WERI-Rb-1 (cell line): ENCODE measurements at places on chromosomes 3 and 15.

DNA sequence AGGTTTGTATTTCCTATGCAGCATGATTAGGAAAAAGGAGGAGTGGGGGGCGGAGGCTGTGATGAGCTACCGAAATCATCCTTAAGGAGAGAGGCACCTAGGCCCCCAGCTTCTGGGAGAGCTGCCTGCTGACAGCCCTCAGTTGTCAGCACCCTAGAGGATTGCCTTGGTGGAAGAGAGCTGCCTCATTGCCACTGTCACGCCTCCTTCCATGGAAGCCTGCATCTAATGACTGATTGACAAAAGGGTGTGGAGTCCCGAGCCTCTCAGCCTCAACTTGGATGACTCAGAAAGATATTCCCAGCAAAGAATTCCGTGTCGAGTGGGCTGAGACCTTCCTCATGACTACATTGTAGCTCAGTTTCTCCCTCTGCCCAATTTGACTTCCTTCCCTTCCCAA is 320.4 kb upstream of the PROK2 start:
- no peak for DNase-seq

DNA sequence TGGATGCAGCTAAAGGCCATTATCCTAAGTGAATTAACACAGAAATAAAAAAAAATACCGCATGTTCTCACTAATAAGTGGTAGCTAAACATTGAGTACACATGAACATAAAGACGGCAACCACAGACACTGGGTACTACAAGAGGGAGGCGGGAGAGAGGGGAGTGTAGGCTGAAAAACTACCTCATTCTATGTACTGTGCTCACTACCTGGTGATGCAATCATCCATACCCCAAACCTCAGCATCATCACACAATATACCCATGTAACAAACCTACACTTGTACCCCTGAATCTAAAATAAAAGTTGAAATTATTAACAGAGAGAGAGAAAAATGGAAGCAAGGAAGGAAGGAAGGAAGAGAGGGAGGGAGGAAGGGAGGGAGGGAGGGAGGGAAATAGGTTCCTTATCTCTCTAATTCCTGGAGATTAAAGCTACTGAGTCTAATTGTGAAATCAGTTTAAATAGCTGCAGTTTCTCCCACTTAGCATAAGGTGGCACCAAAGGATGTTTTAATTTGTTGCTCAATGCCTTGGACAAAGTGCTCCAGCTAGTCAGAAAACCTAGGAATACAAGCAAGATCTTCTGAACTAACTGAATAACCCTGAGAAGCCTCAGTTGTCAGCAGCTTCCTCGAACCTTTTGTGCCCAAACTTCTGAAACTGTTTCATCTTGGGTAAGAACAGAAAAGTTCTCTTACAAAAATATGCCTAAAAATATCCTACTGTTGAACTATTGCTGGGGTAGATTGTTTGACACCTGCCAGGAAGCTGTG is 79.4 kb upstream of the ATP11B start:
- no peak for DNase-seq

DNA sequence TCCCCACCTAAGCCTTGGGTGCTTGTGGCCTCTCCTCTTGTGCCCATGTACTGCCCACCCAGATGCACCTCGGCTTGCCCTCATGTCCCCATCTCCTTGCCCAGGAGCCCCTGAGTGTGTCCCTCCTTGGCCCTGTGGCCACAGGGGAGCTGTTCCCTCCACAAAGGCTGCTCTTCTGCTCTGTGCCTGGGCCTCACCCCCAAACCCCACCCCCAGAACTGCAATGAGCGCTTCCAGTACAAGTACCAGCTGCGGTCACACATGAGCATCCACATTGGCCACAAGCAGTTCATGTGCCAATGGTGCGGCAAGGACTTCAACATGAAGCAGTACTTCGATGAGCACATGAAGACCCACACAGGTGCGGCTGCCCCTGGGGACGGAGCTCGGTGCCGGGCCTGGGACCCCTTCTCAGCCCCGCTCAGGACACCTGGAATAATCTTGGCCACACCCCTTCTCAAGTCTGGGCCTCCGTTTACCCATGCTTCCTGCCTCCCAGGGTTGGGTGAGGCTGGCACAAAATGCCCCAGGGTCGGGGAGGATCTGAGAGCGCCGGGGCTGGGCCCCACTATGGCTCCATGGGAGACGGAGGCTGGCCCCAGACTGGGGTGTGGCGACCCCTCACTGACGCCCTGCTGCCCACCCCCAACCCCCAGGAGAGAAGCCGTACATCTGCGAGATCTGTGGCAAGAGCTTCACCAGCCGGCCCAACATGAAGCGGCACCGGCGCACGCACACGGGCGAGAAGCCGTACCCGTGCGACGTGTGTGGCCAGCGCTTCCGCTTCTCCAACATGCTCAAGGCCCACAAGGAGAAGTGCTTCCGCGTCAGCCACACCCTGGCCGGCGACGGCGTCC is 10.3 kb downstream of the ZBTB47 start:
- DNase-seq = no peak

DNA sequence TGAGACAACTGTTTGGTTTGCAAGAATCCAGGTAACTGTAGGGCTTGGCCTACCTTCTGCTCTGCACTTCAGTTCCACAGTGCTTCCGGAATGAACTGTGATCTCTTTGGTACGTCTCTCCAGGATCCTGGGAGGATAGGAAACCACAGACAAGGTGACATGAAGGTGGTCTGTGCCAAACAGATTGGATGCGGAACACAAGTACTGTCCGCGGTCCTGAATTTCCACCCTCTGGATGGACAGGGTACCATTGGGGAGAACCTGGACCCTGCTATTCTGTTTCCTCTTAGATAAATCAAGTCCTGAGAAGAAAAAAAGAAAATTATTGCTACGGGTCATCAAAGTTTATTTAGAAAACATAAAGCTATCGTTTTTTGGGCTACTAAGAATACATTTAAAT is 17.3 kb downstream of the IGSF10 start:
- DNase-seq = no peak

DNA sequence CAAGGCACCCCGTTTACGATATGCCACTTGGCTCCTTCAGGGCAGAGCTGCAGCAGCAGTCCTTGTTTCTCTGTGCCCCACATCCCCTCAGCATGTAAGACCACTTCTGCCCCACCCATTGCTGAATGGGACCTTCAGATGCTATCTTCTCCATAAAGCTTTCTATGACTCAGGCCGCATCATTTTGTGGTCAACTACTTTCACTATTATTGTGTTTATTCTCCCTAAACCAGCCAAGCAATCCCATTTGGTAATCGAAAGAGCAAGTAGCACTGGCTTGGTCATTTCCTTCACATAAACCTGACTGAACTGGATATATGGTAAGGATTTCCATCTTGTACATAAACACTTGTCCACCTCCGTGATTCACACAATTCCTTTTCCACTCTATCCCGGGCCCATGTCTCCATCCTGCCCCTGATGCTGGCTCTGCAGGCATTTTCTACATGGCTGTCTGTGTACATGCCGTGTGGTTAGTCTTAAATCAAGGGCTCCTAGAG is 25.7 kb downstream of the LIPC start:
- DNase-seq = no peak

GRCh38 chr3:30129765-30130164 is 476.6 kb upstream of the TGFBR2 start:
- no peak for DNase-seq

DNA sequence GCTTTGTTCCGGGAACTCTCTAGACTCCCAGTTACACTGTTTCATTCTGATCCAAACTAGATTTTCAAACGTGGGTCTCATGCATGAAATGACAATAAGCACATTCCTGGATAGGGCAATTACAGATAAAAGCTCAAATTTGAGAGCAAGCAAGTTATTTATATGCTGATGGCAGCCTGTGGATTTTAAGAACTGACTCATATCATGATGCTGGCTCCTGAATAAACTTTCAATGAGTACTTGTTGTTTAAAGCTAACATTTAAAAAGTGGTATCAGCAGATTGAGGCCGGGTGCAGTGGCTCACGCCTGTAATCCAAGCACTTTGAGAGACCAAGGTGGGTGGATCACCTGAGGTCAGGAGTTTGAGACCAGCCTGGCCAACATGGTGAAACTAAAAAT is 66.6 kb downstream of the LEO1 start:
- DNase-seq = no peak

DNA sequence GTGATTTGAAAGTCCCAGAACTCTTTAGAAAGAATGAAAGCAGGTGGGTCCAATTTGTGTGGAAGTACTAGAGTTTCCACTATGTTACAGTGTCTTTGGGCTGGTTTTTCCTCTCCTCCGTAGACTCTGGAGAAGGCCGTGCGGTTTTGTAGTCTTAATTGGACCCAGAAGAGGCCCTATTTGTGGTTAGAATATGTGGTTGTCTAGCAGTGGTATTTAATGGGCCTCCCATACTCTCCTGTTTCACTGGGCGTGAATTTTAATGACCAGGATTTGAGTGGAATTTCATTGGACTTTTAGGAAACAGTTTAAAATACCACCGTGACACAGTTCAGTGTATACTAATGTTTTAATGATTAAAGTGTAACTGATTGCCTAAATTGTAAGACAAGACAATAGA is 182.3 kb downstream of the BBX start:
- DNase-seq = no peak

DNA sequence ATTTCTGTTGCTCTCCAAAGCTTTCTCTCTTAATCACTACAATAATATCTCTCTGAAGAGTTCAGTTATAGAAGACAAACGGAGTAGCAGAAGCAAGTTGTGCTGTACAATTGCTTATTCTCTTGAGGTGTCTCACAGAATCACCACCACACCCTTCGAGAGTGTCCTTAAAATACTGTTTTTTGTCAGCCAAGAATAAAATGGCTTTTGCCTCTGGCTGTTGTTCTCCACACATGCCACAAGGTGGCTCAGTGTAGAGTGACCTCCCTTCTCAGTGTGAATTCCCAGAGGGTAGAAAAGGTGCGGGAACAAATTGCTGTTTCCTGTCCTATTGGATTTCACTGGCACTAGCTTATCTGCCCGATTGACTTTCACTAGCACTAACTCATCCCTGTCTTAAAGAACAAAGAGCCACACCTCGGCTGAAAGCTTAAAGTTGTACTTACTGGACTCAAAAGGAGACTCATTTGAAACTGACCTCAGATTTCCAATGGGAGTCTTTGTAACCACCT is 134.2 kb upstream of the SATB1 start:
- peak; percentile 40 for DNase-seq
